Large intestine (tissue), 12 donors: ENCODE measurements at places on chromosomes 7 and 10.

- no peak overlapping the region for H3K4me3 ChIP-seq
- H3K27ac ChIP-seq = no peak overlapping the region
- no peaks in the 10 kb centered on the region for H3K27me3 ChIP-seq
- no peak for DNase-seq
These were observed 1.8 kb upstream of the OPN1SW start for GRCh38 chr7:128777156-128778123.

GRCh38 chr7:157019718-157020451 is 9.4 kb upstream of the MNX1 start:
- no peak overlapping the region for H3K27ac ChIP-seq
- H3K4me3 ChIP-seq = no peak overlapping the region
- H3K4me1 ChIP-seq = peaks cover 24% of the 10 kb centered on the region
- H3K27me3 ChIP-seq = peaks cover 96% of the 10 kb centered on the region
- no peak for DNase-seq

DNA sequence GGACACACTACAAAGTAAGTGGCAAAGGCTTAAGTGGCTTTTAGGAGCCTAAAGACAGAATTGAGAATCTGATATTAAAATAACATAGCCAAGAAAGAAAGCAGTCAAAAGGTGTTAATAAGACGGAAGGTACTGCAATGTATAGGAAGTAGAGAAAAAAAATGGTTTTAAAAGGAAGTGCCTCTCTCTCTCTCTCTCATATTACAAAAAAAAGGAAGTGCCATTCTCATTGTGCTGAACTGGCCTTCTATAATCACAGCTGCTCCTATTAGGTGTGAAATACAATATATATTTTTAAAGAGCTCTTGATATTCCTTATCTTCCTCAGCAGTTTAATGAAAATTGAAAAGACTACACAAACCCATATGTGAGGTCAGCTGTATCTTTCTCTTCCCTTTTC is 199.4 kb upstream of the NPVF start:
- no peak for DNase-seq

- no peaks in the 10 kb centered on the region for H3K36me3 ChIP-seq
- no peaks in the 10 kb centered on the region for H3K4me1 ChIP-seq
- H3K27me3 ChIP-seq = no peaks in the 10 kb centered on the region
These were observed 28.2 kb downstream of the SFR1 start for GRCh38 chr10:104150139-104150538.

GRCh38 chr7:25386311-25386744 is 158.0 kb upstream of the NPVF start:
- no peak overlapping the region for H3K27ac ChIP-seq
- peaks cover 5% of the 10 kb centered on the region for H3K27me3 ChIP-seq
- no peaks in the 10 kb centered on the region for H3K36me3 ChIP-seq
- no peak for DNase-seq

DNA sequence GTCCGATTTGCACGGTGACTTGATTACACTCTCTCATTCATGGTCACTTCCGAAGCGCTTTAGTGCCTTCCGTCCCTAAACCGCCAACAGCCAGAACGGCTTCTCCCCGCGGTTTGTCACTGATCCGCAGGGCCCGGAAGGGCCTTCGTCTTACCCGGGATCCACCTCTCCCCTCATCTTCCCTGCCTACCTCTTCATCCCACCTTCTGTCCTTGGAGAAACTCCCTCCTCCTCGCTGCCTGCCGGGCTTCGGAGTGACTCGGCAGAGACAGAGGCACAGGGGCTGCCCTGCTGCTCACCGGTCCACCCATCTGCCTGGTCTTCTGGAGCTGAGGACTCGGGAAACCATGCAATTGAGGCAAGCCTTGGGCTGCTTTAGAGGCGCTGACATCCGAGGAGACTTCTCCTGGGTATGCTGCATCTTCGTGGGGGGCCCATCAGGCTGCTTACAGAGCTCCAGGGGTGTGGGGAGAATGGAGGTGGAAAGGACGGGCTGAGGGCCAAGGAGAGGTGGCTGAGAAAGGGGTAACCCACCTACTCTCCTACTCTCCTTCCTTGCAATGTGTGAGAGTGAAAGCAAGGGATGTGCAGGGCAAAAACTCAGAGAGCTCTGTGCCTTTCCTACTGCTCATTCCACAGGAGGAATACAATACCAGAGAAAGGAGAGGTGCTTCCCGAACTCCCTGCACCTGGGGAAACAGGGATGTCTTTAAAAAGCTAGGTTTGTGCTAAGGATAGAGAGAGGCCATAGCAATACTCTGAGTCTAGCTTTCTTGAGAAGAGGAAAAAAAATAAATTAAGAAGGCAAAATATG is 1.0 kb upstream of the HOXA11 start:
- no peaks in the 10 kb centered on the region for H3K36me3 ChIP-seq
- H3K4me3 ChIP-seq = no peak overlapping the region
- no peak for DNase-seq

- no peaks in the 10 kb centered on the region for H3K27me3 ChIP-seq
- no peak overlapping the region for H3K27ac ChIP-seq
- H3K36me3 ChIP-seq = no peaks in the 10 kb centered on the region
- no peaks in the 10 kb centered on the region for H3K4me1 ChIP-seq
- no peak for DNase-seq
These were observed 84.5 kb upstream of the PPP2R2D start for GRCh38 chr10:131816157-131816775.

- no peak for DNase-seq
- no peaks in the 10 kb centered on the region for H3K36me3 ChIP-seq
- peaks cover 6% of the 10 kb centered on the region for H3K27me3 ChIP-seq
These were observed 12.7 kb upstream of the CACUL1 start for GRCh38 chr10:118767297-118768040.

- no peaks in the 10 kb centered on the region for H3K27me3 ChIP-seq
- H3K4me1 ChIP-seq = no peaks in the 10 kb centered on the region
- no peak overlapping the region for H3K27ac ChIP-seq
- no peak for DNase-seq
- H3K4me3 ChIP-seq = no peak overlapping the region
- no peaks in the 10 kb centered on the region for H3K36me3 ChIP-seq
These were observed 182.2 kb upstream of the INHBA start for GRCh38 chr7:41885078-41885477.

DNA sequence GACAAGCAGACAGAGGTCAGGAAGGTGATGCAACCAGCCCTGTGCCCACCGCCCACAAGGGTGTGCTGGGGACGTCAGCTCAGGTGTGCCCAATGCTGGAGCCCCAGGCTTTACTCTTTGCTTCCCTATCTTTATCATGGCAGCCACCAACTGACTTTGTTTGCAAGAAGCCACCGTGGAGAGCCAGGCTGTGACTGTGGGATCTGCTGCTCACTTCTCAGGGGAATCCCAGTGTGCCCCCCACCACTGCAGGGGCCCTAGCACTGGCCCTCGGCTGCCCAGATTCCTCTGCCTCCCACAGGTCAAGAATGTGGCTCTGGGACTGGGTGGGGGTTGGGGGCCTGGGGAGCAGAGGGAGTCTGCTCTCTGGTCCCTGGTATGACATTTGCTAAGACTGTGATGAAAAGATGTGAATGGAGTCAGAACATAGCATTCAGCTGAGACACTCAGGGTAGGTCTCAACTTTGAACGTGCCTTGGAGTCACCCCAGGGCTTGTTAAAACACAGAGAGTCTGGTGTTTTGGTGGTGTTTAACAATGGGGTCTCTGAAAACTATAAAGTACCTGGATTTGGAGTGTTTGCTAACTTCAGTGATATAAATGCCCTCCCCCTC is 47.3 kb downstream of the ARHGAP22 start:
- peaks cover 2% of the 10 kb centered on the region for H3K27me3 ChIP-seq
- H3K27ac ChIP-seq = no peak overlapping the region
- DNase-seq = no peak
- H3K4me1 ChIP-seq = no peaks in the 10 kb centered on the region
- H3K36me3 ChIP-seq = no peaks in the 10 kb centered on the region

DNA sequence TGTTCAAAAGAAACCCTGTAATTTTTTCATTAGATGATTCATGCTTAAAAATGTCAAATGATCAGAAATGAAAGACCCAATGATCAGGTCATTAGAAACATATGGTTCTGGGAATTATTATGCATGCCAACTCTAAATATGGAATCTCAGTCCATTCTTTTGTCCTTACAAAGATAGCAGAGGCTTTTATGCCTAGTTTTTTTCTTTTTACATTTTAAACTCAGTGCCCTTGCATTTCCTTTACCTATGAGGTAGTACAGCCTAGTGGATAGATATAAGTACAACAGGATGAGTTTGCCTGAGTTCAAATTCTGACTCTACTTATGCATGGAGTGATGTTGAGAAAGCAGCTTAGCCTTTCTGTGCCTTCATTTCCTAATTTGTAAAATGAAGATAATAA is 392.9 kb downstream of the SUGCT start:
- no peak overlapping the region for H3K4me3 ChIP-seq
- no peak overlapping the region for H3K27ac ChIP-seq
- H3K36me3 ChIP-seq = no peaks in the 10 kb centered on the region
- H3K4me1 ChIP-seq = no peaks in the 10 kb centered on the region
- no peak for DNase-seq
- no peaks in the 10 kb centered on the region for H3K27me3 ChIP-seq

DNA sequence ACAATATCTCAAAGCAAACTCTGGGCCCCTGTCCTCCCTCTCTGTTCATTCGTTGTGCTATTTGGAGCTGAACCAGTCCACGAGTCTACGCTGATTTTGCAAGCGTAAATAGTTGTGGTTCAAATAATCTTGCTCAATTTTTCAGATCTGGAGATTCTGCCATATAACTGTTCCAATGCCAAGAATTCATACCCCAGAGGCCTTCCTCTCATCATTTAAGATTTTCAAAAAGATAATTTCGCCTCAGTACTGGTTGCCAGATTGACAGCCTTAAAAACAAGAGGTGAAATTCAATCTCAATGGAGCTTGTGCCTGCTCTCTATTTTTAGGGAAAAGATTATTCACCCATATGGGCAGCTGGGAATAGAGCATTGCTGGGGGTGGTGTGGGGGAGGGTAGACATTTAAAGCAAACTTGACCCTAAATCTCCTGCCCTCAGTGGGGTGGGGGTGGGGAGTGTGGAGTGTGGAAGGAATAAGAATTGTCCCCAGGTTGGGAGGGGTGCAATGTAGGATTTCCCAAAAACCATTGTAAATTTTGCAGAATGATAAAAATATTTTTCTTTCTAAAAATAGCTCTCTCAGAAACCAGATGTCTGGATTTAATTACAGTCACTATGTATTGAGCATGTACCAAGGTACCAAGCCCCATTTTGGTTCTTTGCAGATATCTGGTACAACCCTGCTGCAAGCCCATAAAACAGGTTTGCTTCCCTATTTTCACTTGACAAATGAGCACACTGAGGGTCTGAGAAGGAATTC is 104.7 kb upstream of the EEPD1 start:
- no peak overlapping the region for H3K4me3 ChIP-seq
- peaks cover 12% of the 10 kb centered on the region for H3K4me1 ChIP-seq
- H3K27ac ChIP-seq = no peak overlapping the region
- no peak for DNase-seq

DNA sequence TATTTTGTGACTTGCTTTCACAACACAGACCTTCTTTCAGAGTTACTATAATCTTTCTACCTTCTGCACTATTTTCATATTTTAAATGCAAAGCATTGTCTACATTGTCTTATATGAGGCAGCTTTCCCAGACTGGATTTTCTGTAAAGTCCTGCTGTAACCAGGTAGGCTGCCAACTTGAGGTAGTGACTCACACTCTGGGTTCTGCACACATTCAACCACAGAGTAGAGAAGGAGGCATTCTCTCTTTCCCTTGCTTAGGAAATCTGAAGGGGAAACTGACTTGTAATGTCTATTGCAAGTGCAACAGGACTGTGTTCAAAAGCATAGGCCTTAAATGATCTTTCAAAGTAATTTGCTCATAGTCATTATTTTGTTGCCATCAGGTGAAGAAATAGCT is 461.4 kb downstream of the GRM8 start:
- H3K4me1 ChIP-seq = no peaks in the 10 kb centered on the region
- H3K36me3 ChIP-seq = no peaks in the 10 kb centered on the region
- H3K4me3 ChIP-seq = no peak overlapping the region
- H3K27me3 ChIP-seq = no peaks in the 10 kb centered on the region
- no peak for DNase-seq

DNA sequence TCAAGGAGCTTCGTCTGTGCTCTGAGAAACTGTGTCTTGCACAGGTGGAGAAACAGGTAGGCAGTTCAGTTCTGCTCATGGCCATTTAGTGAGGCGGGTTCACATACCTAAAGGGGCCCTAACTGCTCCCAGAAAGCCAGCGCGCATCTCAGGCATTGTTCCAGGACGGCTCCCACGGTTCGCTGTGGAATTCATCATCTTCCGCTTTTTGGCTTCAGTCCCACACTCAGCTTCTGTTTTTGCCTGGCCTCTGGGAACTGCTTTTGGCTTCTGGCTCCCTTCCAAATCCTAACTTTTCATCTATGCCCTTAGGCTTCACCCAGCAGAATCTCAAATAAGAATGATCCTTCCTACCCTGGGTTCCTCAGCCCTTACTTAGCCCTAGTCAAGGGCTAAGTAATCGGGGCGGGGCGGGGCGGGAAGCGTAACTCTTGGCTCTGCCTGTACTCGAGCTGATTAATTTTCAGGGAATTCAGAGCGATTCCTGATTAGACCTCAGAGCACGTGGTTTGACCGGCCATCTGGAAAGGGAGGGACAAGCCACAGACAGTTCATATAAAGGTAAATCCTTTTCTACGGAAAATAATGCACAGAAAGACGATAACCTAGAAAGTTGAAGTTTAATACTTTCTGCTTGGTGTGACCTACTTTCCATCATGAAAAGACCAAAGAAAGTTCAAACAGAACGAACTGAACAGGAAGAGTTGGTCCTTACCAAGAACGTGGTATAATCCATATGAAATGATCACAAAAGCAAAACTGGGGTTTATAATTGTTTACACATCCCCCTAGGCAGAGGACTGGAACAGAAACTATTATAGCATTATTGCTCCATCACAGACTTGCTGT is 105.7 kb downstream of the ST8SIA6 start:
- no peak overlapping the region for H3K4me3 ChIP-seq
- H3K27ac ChIP-seq = no peak overlapping the region
- DNase-seq = peak; percentile 12
- no peaks in the 10 kb centered on the region for H3K36me3 ChIP-seq
- H3K27me3 ChIP-seq = no peaks in the 10 kb centered on the region
- no peaks in the 10 kb centered on the region for H3K4me1 ChIP-seq

- H3K4me3 ChIP-seq = no peak overlapping the region
- no peaks in the 10 kb centered on the region for H3K36me3 ChIP-seq
- DNase-seq = no peak
- no peak overlapping the region for H3K27ac ChIP-seq
- H3K27me3 ChIP-seq = no peaks in the 10 kb centered on the region
- no peaks in the 10 kb centered on the region for H3K4me1 ChIP-seq
These were observed 183.0 kb upstream of the CTBP2 start for GRCh38 chr10:125343118-125343925.

- no peak overlapping the region for H3K27ac ChIP-seq
- H3K4me3 ChIP-seq = no peak overlapping the region
- H3K36me3 ChIP-seq = no peaks in the 10 kb centered on the region
- H3K27me3 ChIP-seq = no peaks in the 10 kb centered on the region
- no peak for DNase-seq
- no peaks in the 10 kb centered on the region for H3K4me1 ChIP-seq
These were observed 43.2 kb upstream of the GSAP start for GRCh38 chr7:77459311-77459726.
